ENCODE measurements at places on chromosomes 12 and 14. TPM values are rescaled to one million over a fixed set of nuclear protein-coding genes. Genes with fewer than 3 reads are reported as not detected.

DNA sequence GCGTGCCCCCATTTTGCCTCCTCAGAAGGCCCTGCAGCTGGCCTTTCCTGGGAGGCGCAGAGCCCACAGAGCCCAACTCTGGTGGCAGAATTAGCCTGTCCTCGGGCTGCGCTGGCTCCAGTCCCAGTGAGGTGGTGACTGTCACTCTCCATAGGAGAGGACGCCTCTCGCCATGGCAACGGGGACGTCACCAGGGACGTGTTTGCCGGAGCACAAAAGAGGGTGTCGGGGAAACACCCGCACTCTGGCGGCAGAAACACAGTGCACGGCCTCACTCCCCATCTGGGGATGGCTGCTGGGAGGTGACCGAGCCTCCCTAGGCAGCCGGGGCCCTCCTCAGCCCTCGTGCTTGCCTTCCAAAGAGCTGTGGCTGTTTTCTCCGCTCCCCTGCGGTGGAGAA is 50.2 kb upstream of the NCOR2 start:
- DNase-seq = peak; percentile 81

Gene ZDHHC22
- not detected for polyA plus RNA-seq

DNA sequence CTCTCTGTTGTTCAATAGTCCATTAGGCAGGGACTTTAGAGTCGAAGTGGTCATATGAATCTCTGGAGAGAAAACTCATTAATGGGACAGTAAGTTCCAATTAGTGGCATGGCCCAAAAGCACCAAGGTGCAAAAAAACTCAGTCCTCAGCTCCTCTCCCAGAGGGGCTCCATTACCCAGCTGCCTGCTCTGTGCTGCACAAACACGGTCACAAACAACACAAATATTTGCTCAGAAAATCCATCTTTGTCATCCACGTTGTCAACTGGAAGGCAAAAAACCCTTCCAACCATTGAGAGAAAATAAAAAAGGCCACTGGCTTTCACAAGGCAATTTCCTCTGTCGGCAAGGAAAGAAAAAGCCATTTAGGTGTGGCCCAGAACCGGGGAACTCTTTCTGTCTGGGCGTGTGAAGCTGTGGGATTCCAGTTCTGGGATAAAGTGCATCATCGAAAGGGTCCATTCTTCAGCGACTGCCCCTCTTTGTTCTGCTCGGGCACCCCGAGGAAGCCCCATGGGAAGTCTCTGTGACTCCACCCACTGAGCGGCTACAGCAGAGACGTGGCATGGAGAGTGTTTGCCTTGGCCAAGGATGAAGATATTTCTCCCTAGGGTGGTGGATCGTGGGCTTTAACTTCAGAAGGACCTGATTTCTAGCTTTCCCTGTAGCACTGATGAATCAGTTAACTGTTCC is 137.6 kb downstream of the VRK1 start:
- no peak for DNase-seq

Gene AQP6
- 0.32 TPM for polyA plus RNA-seq

GRCh38 chr14:21987937-21988336 is 314.3 kb upstream of the OR4E1 start:
- DNase-seq = no peak

DNA sequence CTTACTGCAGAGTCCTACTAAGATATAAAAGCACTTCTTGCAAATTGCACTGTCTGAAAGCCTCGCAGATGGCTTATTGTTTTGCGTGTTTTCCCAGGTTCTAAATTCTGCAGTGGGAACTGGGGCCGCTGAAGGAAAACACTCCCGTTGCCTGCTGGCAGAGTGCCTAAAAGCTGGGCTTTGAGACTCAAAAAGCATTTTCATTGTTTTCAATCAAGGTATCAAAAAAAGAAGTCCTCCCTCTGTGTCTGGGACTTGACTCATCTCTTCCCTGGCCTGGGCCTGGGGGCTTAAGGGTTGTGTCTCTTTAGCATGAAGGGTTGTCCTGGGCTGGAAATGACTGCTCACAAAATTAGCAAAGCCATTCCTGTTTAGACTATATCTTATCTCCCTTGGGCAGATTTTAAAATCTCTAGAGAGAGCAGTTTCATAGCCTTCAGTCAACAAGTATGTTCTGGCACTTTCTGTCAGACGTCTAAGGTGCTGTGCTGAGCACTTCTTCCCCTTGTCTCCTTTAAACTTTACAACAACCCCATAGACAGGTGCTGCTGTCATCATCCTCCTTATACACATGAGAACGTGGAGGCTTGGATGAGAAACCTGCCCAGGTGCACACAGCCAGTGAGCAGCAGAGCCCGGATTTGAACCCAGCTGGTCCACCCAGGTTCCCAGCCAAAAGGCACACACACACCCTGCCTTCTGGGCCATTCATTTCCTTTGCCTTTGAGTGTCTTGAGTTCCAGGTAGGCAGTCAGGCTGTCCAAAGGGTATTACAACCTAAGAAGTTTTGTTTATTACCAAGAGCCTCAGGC is 31.1 kb downstream of the ELK3 start:
- DNase-seq = peak; percentile 78

- DNase-seq = peak; percentile 7
Measured at GRCh38 chr14:102926104-102926503, 3.6 kb downstream of the AMN start.

Gene C12orf57
- polyA plus RNA-seq = 441 TPM

GRCh38 chr12:129357233-129357632 is 504.0 kb downstream of the GLT1D1 start:
- DNase-seq = no peak

- DNase-seq = peak; percentile 96
Measured at GRCh38 chr12:116358893-116359761, 81.6 kb upstream of the MED13L start.

- DNase-seq = no peak
Measured at GRCh38 chr12:4943067-4943937, 33.6 kb downstream of the KCNA1 start.

GRCh38 chr12:24833513-24833912 is 115.4 kb downstream of the BCAT1 start:
- DNase-seq = no peak

DNA sequence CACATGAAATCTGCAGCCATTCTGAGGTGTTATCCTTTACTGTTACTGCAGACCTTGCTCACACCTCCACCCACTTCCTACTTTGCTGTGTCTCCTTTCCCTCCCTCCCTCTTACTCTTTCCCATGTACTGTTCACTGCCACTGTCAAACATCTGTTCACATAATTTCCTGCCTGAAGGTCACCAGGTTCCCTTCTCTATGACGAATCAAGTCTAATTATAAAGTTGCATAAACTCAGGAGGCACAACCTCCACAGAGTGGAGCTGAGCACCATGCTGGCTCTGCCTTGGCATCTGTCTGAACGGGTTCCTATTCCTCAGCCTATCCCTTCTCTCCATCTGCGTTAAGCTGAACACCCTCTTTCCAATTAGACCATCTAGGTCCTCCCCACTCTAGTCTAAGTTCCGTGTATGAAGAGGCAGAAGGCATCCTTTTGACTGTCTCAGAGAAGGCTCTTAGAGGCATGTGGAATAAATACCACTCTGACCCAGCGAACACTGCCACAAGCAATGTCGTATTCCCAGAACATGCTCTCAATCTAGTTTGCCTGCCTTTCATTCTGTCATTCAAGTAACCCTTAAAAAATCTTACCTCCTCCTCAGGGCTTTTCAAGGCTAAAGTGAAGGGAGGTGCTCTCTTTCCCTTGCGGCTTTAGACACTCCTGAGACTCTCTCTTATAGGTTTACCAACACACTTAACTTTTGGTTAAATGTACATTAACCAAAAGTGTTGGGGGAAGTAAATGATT is 48.7 kb downstream of the ACADS start:
- DNase-seq = no peak

Gene MIP
- 0.14 TPM for polyA plus RNA-seq

Gene VRTN
- not detected for polyA plus RNA-seq

Gene CACNB3
- 3.5 TPM for polyA plus RNA-seq

DNA sequence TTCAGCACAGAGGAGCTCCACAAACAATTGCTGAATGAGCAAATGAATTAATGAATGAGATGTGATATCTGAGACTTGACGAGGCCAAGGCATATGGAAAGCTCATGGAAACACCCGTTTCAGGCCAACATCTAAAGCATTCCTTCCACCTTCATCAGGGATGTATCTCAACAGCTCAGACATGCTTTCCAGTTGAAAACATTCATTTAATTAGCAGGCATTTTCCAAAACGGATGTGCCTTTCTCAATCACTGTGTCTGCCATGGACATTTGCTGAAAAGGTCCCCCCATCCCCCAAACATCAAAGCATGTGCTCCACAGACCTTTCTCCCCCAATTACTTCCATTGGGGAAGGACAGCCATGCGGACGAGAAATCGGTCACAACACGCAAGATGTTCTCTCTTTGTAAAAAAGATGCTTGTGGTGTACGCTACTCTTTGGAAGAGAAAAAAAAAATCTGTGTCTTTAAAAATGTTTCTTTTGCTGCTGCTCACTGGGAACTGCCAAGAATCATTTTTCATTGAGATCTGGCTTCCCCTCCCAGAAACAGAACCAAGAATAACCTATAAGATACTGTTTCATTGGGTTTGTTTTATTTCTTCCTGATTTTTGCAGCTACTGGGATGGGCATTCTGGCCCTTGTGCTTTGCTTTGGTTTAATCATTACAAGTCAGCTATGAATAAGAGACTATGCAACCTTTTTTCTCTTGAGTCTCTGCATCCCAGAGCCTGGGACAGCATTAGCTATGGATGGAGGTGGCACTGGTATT is 528.2 kb downstream of the MED13L start:
- DNase-seq = no peak

GRCh38 chr14:44438221-44438620 is 68.9 kb downstream of the FSCB start:
- no peak for DNase-seq

DNA sequence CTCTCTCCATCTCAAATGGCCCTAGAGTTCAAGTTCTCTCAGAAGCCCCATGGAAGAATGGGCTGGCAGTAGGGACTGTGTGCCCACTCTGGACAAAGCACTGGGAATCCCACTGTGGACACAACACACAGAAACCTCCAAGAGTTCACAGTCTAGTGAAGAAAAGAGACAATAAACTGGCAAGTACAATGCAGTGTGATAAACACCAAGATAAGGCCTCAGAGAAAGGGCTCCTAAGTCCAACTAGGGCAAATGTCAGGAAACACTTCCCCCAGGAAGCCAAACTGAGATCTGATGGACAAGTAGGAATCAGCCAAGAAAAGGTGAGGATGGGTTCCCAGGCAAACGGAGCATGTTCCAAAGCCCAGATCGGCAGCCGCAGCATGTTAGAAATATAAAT is 5.4 kb downstream of the VSIG10 start:
- no peak for DNase-seq

DNA sequence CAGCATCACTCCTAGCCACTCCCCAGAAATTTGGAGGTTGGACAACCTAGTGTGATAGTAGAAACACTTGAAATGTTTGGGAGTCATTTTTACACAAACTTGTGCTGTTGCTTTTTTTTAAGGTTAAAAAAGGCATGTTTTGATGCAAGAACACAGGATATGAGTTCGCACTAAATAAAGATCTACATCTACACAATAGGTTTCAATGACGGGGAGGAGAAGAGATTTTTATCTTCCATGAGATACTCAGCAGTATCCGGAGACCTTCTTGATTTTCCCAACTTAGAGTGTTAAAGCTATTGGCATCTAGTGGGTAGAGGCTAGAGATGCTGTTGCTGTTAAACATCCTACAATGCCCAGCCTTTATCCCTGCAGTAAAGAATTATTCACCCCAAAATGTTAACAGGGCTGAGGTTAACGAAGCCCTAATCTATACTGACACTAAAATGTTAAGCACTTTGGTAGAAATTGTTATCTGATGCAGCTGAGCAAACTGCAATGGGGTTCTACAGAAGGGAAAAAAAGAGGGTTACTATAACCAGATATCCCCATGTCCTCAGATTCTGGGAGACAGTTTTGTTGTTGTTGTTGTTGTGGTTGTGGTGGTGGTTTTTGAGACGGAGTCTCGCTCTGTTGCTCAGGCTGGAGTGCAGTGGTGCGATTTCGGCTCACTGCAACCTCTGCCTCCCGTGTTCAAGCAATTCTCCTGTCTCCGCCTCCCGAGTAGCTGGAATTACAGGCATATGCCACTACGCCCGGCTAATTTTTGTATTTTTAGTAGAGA is 14.0 kb upstream of the PCNX1 start:
- no peak for DNase-seq

DNA sequence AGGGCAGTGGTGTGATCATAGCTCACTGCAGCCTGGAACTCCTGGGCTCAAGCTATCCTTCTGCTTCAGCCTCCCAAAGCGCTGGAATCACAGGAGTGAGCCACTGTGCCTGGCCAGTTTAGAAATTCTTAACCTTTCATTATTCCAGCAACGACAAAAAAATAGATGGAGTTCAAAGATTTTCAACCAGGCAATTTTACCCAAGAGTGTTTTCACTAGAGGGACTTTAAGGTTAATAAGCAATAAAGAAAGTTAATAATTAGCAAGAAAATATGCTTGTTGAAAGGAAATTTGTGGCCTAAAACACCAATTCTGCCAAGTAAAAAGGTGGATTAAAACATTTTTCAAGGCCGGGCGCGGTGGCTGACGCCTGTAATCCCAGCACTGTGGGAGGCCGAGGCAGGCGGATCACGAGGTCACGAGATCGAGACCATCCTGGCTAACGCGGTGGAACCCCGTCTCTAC is 14.8 kb downstream of the CDKL1 start:
- no peak for DNase-seq

Gene ANO2
- 7.0 TPM for polyA plus RNA-seq

- no peak for DNase-seq
Measured at GRCh38 chr12:109716092-109716479, 2.5 kb downstream of the FAM222A start.

Gene KLHL33
- polyA plus RNA-seq = 0.68 TPM

DNA sequence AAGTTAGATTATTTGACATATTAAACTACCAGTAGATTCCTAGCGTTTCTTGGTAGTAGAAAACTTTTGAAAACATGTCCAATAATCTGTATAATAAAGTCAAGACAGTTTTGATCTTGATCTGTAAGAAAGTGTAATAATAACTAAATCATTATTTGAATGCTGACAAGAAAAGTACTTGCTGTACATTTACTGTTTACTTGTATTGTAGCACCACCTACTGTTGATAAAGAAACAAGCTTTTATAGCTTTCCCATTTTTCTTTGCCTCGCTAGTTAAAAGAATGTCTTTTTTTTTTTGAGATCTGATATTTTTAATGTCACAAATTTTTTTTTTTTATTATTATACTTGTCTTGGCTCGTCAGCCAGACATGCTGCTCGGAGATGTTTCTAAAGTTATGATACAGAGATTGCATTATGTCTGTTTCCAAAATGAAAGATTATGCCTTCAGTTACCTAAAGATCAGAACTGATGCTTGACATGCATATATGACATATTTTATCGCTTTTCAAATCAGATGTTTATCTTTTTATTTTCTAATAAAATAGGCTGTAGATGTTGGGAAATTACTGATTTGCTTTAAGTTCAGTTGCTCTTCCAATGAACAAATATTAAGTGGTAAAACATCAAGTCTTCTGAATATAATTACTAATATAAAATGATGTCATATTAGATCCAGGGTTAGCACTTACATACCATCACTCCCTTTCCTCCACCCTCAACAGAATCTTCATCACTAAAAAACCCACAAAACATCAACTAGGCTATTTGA is 140.5 kb downstream of the AKAP6 start:
- DNase-seq = no peak
